ENCODE measurements at places on chromosomes 7 and 10. TPM values are rescaled to one million over a fixed set of nuclear protein-coding genes. Genes with fewer than 3 reads are reported as not detected.
A peak's percentile ranks its signal among the peaks of the same experiment; 100 is the strongest.

- DNase-seq, result no peak
- no peak overlapping the region for H3K27ac ChIP-seq
- H3K4me3 ChIP-seq, result no peak overlapping the region
- H3K36me3 ChIP-seq, result no peaks in the 10 kb centered on the region
These were observed 99.6 kb downstream of the SVIL start for GRCh38 chr10:29535012-29535777.

DNA sequence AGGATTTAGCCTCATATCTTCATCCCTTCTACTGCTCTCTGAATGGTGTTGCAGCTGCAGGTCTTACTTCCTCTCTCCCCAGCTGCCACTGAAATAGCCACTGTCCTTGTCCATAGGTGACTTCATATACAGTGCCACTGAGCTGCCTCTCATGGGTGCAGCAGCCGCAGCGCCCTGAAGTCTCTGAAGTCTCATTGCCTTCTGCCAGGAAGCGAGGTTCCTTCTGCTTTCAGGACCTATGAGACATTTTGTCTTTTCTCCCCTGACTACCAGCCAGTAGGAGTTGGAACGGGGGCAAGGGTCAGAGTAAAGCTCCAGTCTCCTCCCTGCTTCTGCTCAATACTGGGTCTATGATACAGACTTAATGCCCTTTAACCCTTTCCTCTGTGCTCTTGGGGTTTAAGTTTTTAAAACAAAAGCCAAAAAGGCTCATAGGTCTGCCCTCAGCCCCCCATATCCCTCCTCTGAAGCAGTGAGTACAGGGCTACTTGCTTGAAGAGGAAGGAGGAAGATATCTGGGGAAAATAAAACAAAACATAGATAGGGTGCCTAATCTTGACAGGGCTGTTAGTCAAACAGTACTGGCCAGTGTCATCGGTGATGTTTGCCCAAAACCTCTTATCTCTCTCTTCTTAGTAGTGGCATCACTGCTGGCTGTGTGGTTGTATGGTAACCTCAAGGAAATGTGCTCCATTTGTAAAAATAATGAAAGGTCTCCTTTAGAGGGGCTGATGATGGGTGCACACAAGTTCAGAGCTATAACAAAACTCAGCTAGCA lies 7.1 kb downstream of the PLCE1 start:
- no peaks in the 10 kb centered on the region for H3K36me3 ChIP-seq
- no peak overlapping the region for H3K4me3 ChIP-seq
- no peak overlapping the region for H3K27ac ChIP-seq

The CPN1 gene
- total RNA-seq, result not detected

- no peak overlapping the region for H3K27ac ChIP-seq
- H3K36me3 ChIP-seq, result no peaks in the 10 kb centered on the region
- H3K4me1 ChIP-seq, result peaks cover 4% of the 10 kb centered on the region
- H3K27me3 ChIP-seq, result no peaks in the 10 kb centered on the region
- no peak for DNase-seq
These were observed 26.5 kb downstream of the RNF32 start for GRCh38 chr7:156667110-156667426.

- DNase-seq, result no peak
- H3K36me3 ChIP-seq, result no peaks in the 10 kb centered on the region
- H3K4me3 ChIP-seq, result peak overlapping the region; percentile 85
- peaks cover 30% of the 10 kb centered on the region for H3K4me1 ChIP-seq
- peaks cover 3% of the 10 kb centered on the region for H3K27me3 ChIP-seq
- H3K27ac ChIP-seq, result no peak overlapping the region
These were observed 1.3 kb upstream of the ZCCHC24 start for GRCh38 chr10:79446758-79447084.

DNA sequence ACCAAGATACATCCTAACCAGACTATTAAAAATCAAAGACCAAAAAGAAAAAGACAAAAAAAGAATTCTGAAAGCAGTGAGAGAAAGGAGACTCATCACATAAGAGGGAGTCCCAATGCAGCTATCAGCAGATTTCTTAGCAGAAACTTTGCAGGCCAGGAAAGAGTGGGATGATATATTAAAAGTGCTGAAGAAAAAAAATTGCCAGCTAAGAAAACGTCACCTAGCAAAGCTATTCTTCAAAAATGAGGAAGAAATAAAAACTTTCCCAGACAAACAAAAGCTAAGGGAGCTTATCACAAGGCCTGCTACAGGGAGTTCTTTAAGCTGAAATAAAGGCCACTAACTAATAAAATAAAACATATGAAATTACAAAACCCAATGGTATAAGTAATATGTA lies 40.5 kb upstream of the CDK6 start:
- H3K4me1 ChIP-seq, result peaks cover 44% of the 10 kb centered on the region
- no peak overlapping the region for H3K4me3 ChIP-seq
- peak overlapping the region; percentile 4 for H3K27ac ChIP-seq
- peaks cover 12% of the 10 kb centered on the region for H3K36me3 ChIP-seq
- no peak for DNase-seq

The RBM20 gene
- not detected for total RNA-seq

The ADAMTS14 gene
- 0.61 TPM for total RNA-seq

GRCh38 chr7:155459700-155460461 lies 2.0 kb downstream of the EN2 start:
- peak overlapping the region; percentile 51 for H3K27ac ChIP-seq
- H3K4me3 ChIP-seq, result peak overlapping the region; percentile 60
- H3K4me1 ChIP-seq, result peaks cover 8% of the 10 kb centered on the region
- DNase-seq, result peak; percentile 38

GRCh38 chr10:97426776-97427570 lies 982 bp downstream of the PGAM1 start:
- H3K27me3 ChIP-seq, result no peaks in the 10 kb centered on the region
- peak overlapping the region; percentile 95 for H3K27ac ChIP-seq
- DNase-seq, result no peak
- H3K4me3 ChIP-seq, result peak overlapping the region; percentile 85

DNA sequence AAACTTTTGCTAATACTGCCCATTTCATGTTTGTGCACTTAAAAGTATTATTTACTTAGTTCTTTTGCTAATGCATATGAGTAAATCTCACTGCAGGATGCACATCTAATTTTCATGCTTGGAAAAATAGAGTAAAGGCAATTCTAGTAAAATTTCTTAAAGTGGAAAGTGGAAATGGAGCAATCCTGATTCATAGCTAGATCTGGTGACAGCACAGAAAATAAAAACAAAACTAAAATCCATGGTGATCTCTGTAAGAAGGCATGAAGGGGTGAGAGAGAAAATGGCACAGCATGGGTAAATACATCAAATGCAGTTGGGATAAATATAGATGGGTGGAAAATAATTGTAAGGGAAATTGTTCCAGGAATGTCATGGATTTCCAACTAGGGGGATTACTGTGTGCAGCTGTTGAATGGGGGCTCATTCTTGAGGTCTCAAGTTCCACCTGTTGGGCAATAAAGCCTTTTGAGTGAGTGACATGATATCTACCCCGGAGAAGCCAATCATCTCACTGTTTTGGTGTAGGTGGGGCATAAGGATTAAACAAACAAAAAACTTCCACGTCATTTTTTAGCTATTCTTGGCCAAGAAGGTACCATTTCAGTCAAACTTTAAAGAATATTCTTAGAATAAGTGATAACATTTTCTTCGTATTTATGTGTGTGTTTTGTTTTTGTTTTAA lies 1.7 kb upstream of the MCU start:
- no peaks in the 10 kb centered on the region for H3K36me3 ChIP-seq
- DNase-seq, result no peak
- H3K27ac ChIP-seq, result no peak overlapping the region
- H3K4me3 ChIP-seq, result no peak overlapping the region
- peaks cover 16% of the 10 kb centered on the region for H3K4me1 ChIP-seq
- peaks cover 5% of the 10 kb centered on the region for H3K27me3 ChIP-seq

The CNTNAP2 gene
- not detected for total RNA-seq

The NYAP1 gene
- total RNA-seq, result not detected

DNA sequence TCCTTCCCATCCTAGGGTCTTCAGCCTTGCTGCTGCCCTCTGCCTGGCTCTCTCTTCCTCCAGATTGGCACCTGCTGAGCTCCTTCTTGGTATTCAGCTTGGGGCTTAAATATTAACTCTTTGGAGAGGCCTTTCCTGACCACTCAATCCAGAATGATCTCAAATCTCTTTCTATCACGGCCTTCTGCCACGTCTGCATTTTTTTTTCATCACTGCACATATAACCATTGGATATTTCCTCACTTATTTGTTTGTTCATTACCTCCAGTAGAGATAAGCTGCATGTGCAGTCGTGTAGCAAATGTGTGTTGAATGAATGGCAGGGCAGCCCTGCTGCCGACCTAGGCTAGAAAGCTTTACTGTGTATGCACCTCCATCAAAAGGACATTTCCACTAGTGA lies 51.6 kb upstream of the MPP7 start:
- H3K36me3 ChIP-seq, result no peaks in the 10 kb centered on the region
- no peak for DNase-seq
- no peaks in the 10 kb centered on the region for H3K27me3 ChIP-seq
- H3K4me3 ChIP-seq, result no peak overlapping the region
- H3K4me1 ChIP-seq, result peaks cover 3% of the 10 kb centered on the region
- H3K27ac ChIP-seq, result no peak overlapping the region

DNA sequence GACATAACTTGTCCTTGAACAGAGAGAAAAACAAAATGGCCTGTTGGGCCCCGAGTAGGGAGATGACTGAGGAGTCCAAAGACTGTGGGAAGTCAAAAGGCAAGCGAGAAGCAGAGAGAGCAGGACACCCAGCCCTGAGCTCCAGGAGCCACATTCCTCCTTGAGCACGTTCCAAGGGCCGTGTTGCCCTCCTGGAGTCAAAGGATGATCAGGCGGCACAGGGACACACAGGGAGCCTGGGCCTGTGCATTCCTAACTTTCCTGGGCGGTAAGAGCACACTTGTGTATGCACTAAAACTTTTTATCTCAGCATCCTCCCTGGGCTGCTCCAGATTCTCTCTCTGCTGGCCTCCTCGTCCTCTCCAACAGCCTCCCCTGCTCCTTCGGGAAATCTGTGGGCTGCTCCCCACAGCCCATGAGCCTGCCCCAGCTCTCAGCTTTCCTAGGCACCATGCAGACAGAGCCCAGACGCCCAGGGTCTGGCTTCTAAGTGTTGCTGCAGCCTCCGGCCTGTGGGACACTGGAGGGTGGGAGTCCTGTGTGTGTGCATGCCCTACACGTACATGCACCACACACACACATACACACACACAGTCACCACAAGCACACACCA lies 281.8 kb downstream of the POU6F2 start:
- no peak overlapping the region for H3K27ac ChIP-seq
- H3K4me1 ChIP-seq, result no peaks in the 10 kb centered on the region
- no peaks in the 10 kb centered on the region for H3K36me3 ChIP-seq
- no peak overlapping the region for H3K4me3 ChIP-seq
- DNase-seq, result no peak
- H3K27me3 ChIP-seq, result no peaks in the 10 kb centered on the region

DNA sequence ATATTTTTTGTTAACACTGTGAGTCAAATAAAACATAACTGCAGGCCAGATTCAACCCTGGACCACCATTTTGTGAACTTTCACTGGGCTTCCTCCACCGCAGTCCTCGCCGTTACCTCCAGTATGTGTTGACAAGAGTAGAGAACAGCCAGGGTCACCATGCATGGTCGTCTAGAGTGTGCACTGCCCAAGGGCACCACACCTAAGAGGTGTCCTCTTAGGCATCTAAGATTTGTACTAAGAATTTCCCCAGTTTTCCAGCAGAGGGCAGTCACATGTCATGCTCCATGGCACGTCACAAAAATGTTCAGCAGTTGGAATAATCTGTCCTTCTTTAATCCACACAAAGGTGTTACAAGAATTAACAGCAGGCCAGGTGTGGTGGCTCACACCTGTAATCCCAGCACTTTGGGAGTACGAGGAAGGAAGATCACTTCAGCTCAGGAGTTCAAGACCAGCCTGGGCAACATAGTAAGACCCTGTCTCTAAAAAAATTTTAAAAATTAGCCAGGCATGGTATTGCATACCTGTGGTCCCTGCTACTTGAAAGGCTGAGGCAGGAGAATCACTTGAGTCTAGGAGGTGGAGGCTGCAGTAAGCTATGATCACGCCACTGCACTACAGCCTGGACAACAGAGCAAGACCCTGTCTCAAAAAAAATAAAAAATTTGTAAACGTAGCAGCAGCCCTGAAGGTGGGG lies 71.2 kb upstream of the FOXK1 start:
- no peaks in the 10 kb centered on the region for H3K36me3 ChIP-seq
- peak; percentile 76 for DNase-seq
- peaks cover 3% of the 10 kb centered on the region for H3K27me3 ChIP-seq
- H3K27ac ChIP-seq, result no peak overlapping the region
- H3K4me1 ChIP-seq, result peaks cover 7% of the 10 kb centered on the region

- H3K4me3 ChIP-seq, result no peak overlapping the region
- DNase-seq, result no peak
- H3K27ac ChIP-seq, result no peak overlapping the region
- no peaks in the 10 kb centered on the region for H3K36me3 ChIP-seq
These were observed 26.2 kb upstream of the PIK3AP1 start for GRCh38 chr10:96746503-96746902.

GRCh38 chr7:107605218-107605815 lies 25.3 kb downstream of the BCAP29 start:
- DNase-seq, result no peak
- H3K4me3 ChIP-seq, result no peak overlapping the region
- no peaks in the 10 kb centered on the region for H3K27me3 ChIP-seq
- no peak overlapping the region for H3K27ac ChIP-seq

The ZNF33B gene
- 7.2 TPM for total RNA-seq

The EPO gene
- total RNA-seq, result not detected

- H3K27me3 ChIP-seq, result peaks cover 12% of the 10 kb centered on the region
- peak overlapping the region; percentile 18 for H3K27ac ChIP-seq
- H3K36me3 ChIP-seq, result peaks cover 12% of the 10 kb centered on the region
- peak overlapping the region; percentile 23 for H3K4me3 ChIP-seq
- no peak for DNase-seq
- H3K4me1 ChIP-seq, result peaks cover 41% of the 10 kb centered on the region
These were observed 177.5 kb downstream of the RAPGEF5 start for GRCh38 chr7:22179442-22179879.

DNA sequence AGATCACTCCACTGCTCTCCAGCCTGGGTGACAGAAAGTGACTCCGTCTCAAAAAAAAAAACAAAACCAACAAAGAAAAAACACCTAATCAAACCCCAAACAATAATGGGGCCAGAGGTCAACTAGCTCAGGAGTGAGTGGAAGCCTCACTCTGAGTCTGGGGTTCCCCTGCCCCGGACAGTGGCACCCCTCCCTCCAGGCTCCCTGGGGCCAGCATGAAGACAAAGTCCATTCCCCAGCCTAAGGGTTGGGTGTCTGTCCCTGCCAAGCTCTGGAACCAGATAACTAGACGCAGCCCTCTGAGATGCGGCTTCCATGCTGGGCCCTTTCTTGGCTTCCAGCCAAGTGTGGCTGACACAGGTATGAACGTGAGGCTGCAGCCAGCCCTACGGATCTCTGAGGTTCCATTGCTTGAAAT lies 1.7 kb upstream of the FUOM start:
- no peaks in the 10 kb centered on the region for H3K36me3 ChIP-seq
- no peak overlapping the region for H3K27ac ChIP-seq
- no peaks in the 10 kb centered on the region for H3K27me3 ChIP-seq
- H3K4me3 ChIP-seq, result no peak overlapping the region
- no peaks in the 10 kb centered on the region for H3K4me1 ChIP-seq

GRCh38 chr10:69715156-69715898 lies 85.3 kb downstream of the FAM241B start:
- peaks cover 2% of the 10 kb centered on the region for H3K27me3 ChIP-seq
- no peaks in the 10 kb centered on the region for H3K36me3 ChIP-seq
- DNase-seq, result no peak
- no peak overlapping the region for H3K4me3 ChIP-seq
- H3K27ac ChIP-seq, result no peak overlapping the region

- DNase-seq, result no peak
- H3K36me3 ChIP-seq, result peaks cover 19% of the 10 kb centered on the region
- H3K4me1 ChIP-seq, result no peaks in the 10 kb centered on the region
- peaks cover 5% of the 10 kb centered on the region for H3K27me3 ChIP-seq
These were observed 100.6 kb downstream of the EEPD1 start for GRCh38 chr7:36253699-36254098.

The DDX50 gene
- total RNA-seq, result 47.6 TPM

Measured in natural killer cell treated with Interleukin-12 subunit alpha and Interleukin-12 subunit beta and Interleukin-15 and Interleukin-18, amount 100 ng/mL, for 72 hours (primary cell).